ENCODE measurements at places on chromosomes 2 and 18.

GRCh38 chr2:229104974-229105387 lies 166.1 kb downstream of the PID1 start:
- no peak for DNase-seq

DNA sequence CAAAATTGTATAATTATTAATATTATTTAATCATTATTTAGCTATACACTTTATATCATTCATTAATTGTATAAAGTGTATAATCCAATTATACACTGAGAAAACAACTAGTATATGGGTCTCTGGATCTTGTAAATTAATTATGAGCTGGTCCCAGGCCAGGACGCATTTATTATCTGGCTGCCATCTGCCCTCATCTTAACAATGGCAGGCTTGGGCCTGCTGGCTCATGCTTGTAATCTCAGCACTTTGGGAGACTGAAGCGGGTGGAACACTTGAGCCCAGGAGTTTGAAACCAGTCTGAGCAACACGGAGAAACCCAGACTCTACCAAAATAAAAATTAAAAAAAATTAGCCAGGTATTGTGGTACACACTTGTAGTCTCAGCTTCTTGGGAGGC lies 502.2 kb upstream of the NRXN1 start:
- no peak for DNase-seq

- DNase-seq: peak; percentile 65
Measured at GRCh38 chr2:88739985-88740600, 48.6 kb downstream of the RPIA start.

DNA sequence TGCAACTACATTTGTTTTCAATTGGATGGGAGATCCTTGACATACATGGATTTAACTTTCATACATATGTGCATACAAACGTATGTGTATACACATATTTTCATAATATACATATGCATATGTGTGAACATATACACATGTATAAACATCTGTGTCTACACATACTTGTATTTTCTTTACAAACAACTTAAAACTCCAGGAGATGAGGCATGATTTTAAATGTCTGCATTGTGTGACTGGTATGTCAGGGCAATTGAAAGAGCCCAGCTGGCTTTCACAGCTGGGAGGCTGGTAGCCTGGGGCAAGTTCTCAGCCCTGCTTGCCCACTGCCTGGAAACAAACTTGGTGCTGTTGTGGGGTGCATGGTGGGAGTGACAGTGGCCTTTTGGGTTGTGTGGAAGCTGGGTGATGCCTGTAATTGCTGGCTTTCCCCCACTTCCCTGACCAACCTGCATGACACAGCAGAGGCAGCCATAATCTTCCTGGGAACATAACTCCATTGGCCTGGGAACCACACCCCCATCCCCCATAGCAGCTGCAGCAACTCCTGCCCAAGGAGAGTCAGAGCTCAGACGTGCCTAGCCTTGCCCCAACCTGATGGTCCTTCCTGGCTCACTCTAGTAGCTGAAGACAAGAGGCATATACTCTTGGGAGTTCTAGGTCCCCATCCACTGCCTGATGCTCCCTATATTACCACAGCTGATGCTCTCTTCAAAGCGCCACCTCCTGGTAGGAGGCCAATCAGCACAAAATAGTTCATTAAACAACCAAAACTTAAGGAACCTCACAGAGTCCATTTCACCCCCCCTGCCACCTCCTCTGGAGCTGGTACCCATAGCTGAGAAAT lies 158.3 kb downstream of the CERS6 start:
- DNase-seq: no peak

GRCh38 chr18:76433788-76434187 lies 61.3 kb downstream of the ZNF516 start:
- DNase-seq: no peak
